ENCODE measurements at places on chromosomes 3 and 15. TPM values are rescaled to one million over a fixed set of nuclear protein-coding genes. Genes with fewer than 3 reads are reported as not detected.

The FBXW12 gene
- total RNA-seq = 0.32 TPM

The CELF6 gene
- 2.9 TPM for total RNA-seq

The CCDC54 gene
- total RNA-seq = 0.33 TPM

The IGF2BP2 gene
- total RNA-seq = 27.5 TPM

The ADGRG7 gene
- not detected for total RNA-seq

The CLDN16 gene
- total RNA-seq = 0.29 TPM

The BOC gene
- total RNA-seq = 48.8 TPM

The MCTP2 gene
- total RNA-seq = 6.4 TPM

The LCTL gene
- not detected for total RNA-seq

The TTC23 gene
- 43.9 TPM for total RNA-seq

The MORC1 gene
- under 0.01 TPM for total RNA-seq

The P4HTM gene
- total RNA-seq = 58.7 TPM

The SUSD5 gene
- 3.8 TPM for total RNA-seq

The LIPH gene
- not detected for total RNA-seq

The TMOD2 gene
- total RNA-seq = 11.5 TPM

The HGD gene
- 5.1 TPM for total RNA-seq

The C3orf85 gene
- total RNA-seq = not detected

The TGM4 gene
- not detected for total RNA-seq

The SLC28A1 gene
- 0.59 TPM for total RNA-seq

The OCA2 gene
- total RNA-seq = 0.66 TPM

The ITIH1 gene
- 0.33 TPM for total RNA-seq

The RLBP1 gene
- total RNA-seq = not detected

The BFSP2 gene
- total RNA-seq = not detected

The NR2E3 gene
- 1.6 TPM for total RNA-seq

The PP2D1 gene
- not detected for total RNA-seq

The CFAP100 gene
- total RNA-seq = not detected

The TMED3 gene
- 81.5 TPM for total RNA-seq

The MSL2 gene
- 27.5 TPM for total RNA-seq

The CADM2 gene
- total RNA-seq = 2.3 TPM

The GOLGA6D gene
- not detected for total RNA-seq

The SKOR1 gene
- total RNA-seq = 1.1 TPM

The WNT5A gene
- 54.7 TPM for total RNA-seq

The GRAMD2A gene
- 18.7 TPM for total RNA-seq

The NCEH1 gene
- 23.9 TPM for total RNA-seq

The OTOL1 gene
- total RNA-seq = not detected

The CHRNB4 gene
- not detected for total RNA-seq

The TM6SF1 gene
- 6.4 TPM for total RNA-seq

The RETNLB gene
- total RNA-seq = not detected

The PTH1R gene
- 4.7 TPM for total RNA-seq

The CASR gene
- total RNA-seq = not detected

The ATP13A4 gene
- 0.64 TPM for total RNA-seq

The CIB2 gene
- total RNA-seq = 4.9 TPM

The COL7A1 gene
- 0.48 TPM for total RNA-seq

The CFAP92 gene
- 0.66 TPM for total RNA-seq

The ZDHHC23 gene
- 7.2 TPM for total RNA-seq

The ECE2 gene
- not detected for total RNA-seq

The UCN2 gene
- total RNA-seq = 0.44 TPM

The GHSR gene
- not detected for total RNA-seq

The IQCF2 gene
- total RNA-seq = not detected

The AADACL2 gene
- 0.73 TPM for total RNA-seq

The MYZAP gene
- 12.1 TPM for total RNA-seq

The TLE3 gene
- 67.0 TPM for total RNA-seq

The SEMA7A gene
- 0.80 TPM for total RNA-seq

The FAM43A gene
- 10.1 TPM for total RNA-seq

All from breast epithelium (tissue), 4 donors.